ENCODE measurements at places on chromosomes 5 and 9.

GRCh38 chr5:160166973-160167623, 47.8 kb upstream of the PWWP2A start:
- DNase-seq: no peak

- DNase-seq: no peak
These were observed 8.6 kb upstream of the OXCT1 start for GRCh38 chr5:41878643-41879478.

- DNase-seq: no peak
These were observed 27.9 kb downstream of the LYRM7 start for GRCh38 chr5:131198625-131199024.

- DNase-seq: no peak
These were observed 93.7 kb upstream of the MRPS30 start for GRCh38 chr5:44714871-44715561.

GRCh38 chr9:101341958-101342357, 42.8 kb downstream of the BAAT start:
- DNase-seq: no peak

- DNase-seq: no peak
These were observed 161.5 kb upstream of the CDKN2B start for GRCh38 chr9:22170556-22170955.

GRCh38 chr5:81749192-81749560, 1.7 kb downstream of the SSBP2 start:
- DNase-seq: peak; percentile 67

GRCh38 chr5:172059661-172060100, 53.2 kb upstream of the FBXW11 start:
- no peak for DNase-seq
